ENCODE measurements at places on chromosomes 3 and 15.

GRCh38 chr15:82133251-82133650 is 87.4 kb upstream of the MEX3B start:
- DNase-seq, result no peak

GRCh38 chr15:78641102-78641748 is at the start of gene CHRNB4:
Gene CHRNB4 (minus strand): TSS chr15:78641210. CDS start chr15:78641133, 77 bp downstream.
- DNase-seq, result peak; percentile 16

- no peak for DNase-seq
Measured at GRCh38 chr3:175193815-175194518, 334.8 kb downstream of the NAALADL2 start.

DNA sequence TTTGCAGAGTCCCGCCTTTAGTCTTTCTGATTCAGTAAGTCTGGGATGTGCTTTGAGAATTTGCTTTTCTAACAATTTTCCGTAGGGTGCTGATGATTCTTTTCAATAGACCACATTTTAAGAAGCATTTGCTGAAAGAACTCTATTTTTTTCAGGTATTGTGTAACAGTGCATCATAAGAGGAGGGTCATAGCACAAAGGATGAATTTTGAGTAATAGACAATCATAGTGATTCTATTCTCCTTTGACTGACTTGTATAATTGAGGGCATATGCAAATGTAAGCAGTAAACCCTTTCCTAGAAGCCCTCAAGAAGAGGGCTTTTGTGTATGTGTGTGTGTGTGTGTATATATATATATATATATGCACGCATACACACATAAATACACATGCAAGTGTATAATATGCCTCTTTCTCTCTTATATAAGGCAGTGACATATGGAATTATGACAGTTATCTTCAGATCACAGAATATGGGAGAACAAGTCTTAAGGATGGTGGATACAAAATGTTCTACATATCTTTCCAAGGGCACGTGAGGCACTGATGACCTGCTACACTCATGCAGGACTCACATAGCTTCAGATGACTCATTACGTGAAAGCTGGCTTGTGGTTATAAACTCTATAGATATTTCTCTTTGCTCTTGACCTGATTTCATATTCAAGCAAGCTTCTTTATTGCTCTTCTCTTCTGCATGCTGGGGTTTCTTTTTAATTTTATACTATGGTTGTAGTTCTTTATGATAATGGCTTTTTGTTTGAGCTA is 6.5 kb upstream of the PLSCR1 start:
- no peak for DNase-seq

DNA sequence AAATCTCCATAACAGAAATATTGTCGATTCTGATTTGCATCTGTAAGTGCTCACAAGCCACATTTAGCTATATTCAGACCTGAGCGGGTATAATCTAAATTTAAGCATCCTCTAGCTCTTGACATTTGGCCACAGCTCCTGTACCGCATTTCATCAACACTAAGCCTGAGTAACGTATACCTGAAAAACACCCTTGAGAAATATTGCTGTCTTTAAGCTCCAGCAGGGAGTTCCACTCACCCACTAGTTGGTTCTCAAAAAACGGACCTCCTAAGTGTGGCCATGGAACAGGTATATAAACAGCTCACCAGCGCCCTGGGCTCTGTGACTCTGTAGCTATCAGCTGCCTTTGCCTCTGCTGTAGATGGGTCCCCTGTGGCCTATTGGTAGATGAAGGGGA is 80.7 kb downstream of the ABI3BP start:
- no peak for DNase-seq

DNA sequence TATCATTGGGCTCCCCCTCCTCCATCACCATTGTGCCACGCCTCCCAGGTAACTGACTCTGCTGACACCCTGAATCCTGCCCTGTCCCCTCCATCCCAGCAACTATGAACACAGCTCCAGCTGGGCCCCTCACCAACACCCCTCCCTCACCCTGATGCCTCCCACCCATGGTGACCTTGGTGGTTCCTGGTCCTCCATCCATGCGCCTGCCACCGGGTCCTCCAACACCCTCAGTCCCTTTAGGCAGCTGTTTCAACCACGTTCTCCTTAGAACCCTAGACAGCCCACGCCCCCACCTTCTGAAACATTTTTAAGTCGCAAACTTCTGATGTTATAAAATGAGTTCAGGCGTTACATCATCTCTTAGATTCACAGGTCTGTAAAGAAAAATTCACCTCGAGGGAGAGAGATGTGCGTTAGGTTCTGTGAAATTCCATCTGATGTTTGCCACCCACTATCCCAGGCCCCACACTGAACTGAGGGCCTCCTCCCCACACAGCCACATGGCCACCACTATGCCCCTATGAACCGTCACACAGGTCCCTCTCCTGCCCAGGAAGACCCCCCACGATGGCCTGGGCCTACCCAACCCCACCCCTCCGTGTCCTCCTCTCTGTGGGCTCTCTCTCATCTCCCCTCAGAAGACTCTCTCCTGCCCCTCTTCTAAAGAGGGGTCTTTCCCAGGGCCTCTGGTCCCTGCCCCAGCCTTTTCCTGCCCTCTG is 29.8 kb downstream of the PCSK6 start:
- no peak for DNase-seq

DNA sequence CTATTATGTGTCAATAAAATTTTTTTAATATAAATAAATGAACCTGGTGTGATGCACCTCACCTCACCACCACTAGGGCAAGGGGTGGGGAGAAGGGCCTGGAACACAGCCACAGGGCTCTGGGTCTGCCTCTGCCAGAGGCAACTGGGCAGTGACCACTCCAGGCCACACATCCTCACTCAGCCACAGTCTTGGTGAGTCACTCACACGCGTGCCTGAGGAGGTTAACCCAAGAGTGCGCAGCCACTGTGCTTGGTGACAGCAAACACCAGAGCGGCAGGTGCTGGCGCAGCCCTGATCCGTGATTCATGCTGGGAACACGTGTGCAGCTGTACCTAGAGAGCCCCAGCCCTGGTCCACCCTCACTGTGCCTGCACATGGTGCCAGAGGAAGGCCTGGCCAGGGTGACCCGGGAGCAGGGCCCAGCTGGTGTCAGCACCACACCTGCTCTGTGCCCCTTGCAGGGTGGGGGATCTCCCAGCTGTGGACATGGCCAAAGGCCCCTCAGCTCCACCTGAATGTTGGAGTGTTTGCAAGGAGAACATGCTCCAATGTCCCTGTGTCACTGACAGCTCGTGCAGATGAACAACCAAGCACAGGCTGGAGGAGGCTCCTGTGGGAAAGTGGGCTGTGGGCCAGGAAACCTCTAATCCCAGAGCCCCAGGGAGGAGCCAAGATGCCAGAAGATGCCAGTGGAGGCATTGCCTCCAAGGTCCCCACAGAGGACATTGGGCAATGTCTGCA is 2.1 kb downstream of the SLC41A3 start:
- peak; percentile 23 for DNase-seq

GRCh38 chr3:51750878-51751277 is 28.2 kb downstream of the IQCF6 start:
- no peak for DNase-seq

GRCh38 chr15:70827721-70828120 is 26.2 kb downstream of the LARP6 start:
- no peak for DNase-seq

GRCh38 chr3:41276191-41276590 is 76.9 kb downstream of the CTNNB1 start:
- DNase-seq, result no peak

DNA sequence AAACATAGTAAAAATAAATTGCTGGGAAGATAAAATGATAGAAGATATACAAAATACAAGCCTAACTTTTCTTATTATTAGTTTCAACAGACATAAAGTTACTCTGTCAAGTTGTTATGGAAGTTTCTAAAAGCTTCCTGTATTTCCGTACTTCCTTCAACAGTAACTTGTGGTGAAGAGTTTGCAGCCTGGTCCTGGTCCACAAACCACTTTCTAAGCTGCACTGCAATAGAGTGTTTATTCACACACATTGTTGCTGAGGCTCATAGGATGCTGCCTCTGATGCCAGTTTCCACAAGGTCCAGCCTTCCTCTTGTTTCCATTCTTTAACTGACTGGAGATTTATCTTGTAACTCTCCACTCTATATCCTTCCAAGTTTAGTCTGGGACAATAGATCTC is 39.4 kb upstream of the KY start:
- no peak for DNase-seq

DNA sequence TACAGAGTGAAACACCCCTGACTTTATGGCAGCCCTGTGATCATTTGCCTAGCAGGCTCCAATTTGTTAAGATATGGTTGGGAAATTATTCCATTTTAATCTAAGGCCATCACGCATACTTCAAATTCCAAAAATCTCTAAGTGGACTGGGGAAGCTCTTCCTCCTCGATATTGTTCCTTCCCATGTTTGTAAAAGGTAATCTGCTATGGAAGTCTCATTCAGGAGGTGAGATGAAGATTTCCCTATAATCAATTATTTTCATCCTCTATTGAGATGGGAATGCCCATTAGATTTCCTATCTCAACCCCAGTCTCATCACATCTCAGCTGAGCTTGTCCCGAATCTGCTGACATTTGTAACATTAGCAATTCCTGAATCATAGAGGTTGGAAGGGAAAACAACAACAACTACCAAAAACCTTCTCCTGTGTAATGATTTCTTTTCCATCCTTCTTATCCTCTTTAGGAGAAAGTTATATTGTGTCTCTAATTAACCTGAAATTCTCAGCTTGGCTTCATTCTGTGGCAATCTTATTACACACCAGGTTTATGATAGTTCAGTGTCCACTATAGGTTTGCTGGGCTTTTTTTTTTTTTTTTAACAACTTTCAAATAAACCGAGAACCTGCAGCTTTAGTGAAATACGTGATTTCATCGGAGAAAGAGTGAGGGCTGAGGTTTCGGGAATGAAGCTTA is 2.2 kb upstream of the NR2F2 start:
- DNase-seq, result no peak

GRCh38 chr3:96548073-96548472 is 266.3 kb upstream of the EPHA6 start:
- no peak for DNase-seq

- no peak for DNase-seq
Measured at GRCh38 chr3:45838466-45838865, 3.5 kb downstream of the LZTFL1 start.

DNA sequence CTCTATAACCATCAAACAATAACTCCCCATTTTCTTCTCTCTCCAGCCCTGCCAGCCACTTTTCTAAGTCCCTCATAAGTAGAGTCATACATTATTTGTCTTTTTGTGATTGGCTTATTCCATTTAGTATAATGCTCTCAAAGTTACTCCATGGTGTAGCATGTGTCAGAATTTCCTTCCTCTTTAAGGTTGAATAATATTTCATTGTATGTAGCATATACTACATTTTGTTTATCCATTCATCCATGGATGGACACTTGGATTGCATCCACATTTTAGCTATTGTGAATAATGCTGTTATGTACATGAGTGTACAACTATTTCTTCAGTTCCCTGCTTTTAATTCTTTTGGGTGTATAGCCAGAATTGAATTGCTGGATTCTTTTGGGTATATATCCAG is 138.4 kb downstream of the ATG7 start:
- no peak for DNase-seq

DNA sequence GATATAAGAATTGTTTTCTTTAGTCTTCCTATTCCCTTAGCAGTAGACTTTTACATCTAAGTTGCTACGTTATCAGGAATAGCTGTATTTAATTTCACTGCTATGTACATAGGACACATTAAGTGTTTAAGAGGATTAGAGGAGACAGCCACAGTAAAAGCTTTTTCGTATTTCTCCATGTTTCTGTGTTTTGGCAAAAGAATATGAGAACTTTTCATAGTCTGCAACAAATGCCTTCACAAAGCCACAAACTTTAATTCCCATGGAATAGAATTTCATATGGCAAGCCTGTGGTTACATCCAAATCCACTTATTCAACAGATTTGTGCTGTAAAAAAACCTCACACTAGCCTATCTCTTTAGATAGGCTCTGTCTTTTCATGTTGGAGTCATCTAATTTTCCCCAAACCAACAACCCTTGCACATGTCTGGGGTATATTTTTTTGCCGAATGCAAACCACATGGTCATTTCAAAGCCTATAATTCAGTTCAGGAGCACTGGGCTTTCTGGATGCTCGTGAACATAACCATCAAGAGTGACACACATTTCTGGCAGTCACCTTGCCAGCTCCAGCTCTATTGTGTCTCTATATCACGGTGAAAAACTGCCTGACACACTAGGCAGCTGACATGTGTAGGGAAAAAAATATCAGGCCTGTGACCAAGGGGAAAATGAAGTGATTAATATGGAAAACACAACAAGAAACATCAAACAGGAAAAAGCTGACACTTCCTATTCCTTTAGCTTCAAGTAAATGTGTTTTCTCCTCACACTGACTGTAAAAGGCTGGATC is 19.2 kb downstream of the PLD1 start:
- no peak for DNase-seq

GRCh38 chr15:78272316-78272715 is 8.0 kb downstream of the DNAJA4 start:
- no peak for DNase-seq

DNA sequence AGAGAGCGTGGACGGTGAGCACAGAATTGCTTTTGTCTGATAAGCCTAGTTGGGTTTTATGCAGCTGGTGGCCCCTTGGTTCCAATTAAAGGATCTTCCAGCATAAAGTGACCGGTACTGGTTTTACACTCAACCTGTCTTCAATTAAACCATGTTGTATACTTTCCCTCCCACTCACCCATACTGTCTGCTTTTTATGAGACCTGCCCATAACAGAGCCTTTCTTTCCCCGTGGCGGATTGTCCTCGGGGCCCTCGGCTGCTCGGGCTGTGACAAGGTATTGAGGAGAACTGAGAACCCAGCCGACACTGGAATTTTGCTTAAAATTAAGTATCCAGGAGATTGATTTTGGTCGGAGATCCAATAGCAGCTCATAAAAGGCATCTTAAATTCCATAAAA is 98.4 kb downstream of the TMEM266 start:
- DNase-seq, result no peak

GRCh38 chr3:11136830-11137626 is 17.3 kb upstream of the HRH1 start:
- DNase-seq, result no peak

- no peak for DNase-seq
Measured at GRCh38 chr15:32130823-32131222, 100.5 kb downstream of the CHRNA7 start.

DNA sequence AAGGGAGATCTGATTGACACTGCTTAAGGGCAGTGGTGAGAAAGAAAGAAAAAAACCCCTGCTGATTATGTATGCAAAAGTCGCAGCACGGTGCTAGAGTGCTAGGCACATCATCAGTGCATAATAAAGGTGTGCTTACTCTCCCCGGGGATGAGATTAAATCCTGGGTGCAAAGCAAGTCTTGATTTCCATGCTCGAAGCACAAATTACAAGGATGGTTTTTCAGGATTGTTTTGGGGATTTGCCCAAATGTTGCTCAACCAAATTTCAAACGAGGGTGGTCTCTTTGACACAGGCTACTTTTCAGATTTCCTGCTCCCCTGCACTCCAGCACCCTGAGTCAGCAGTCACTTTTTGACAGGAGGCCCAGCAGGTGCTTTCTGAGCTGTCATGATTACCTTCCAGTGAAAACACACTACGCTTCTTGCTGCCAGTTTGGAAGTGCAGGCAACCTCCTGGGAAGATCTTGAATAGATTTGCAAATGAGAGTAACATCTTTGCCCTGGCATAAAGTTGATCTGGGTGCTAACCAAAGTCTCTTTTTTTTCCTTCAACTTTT is 167.5 kb upstream of the TRIM42 start:
- no peak for DNase-seq

GRCh38 chr3:183822631-183823030 is 2.7 kb downstream of the MAP6D1 start:
- DNase-seq, result peak; percentile 25

Data from activated naive CD4-positive, alpha-beta T cell treated with anti-CD3 and anti-CD28 coated beads, Interleukin-2, amount 50 U/mL, for 72 hours (primary cell).